NCI-H1417 treated with DMSO at 0.1 percent for 48 hours (cell line): ENCODE measurements at places on chromosomes 7 and 10.

- DNase-seq: no peak
These were observed 80.6 kb downstream of the ORC5 start for GRCh38 chr7:104127204-104127603.

- no peak for DNase-seq
These were observed 21.6 kb downstream of the SCART1 start for GRCh38 chr10:133475425-133475734.

DNA sequence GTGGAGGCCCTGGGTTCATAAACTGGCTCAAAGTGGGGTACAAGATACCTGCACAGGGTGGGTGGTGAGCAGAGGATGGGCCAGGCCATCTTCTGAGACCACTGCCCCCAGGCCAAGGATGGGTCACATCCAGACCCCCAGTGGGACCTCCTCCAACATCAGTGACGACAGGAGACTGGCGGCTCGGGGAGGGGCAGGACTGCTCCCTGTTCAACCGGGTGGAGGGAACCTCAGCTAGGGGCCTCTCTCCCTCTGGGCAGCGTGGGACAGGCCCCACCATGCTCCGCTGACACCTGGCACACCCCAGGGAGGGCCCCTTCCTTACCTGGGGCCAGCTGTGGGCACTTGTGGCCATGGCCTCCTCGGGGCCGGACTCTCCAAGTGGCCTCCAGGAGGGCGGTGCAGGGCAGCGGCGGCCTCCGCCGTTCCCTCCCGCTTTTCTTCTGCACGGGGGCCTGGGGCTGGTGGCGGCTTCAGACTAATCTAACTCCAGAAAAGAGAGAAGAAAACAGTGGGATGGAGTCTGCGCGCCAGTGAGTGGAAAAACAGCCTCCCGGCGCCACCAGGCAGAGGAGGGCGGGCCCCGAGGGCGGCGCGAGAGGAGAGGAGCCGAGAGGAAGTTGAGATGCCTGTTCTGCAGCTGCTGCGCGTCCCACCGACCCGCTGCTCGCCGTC lies at the start of gene CALHM2:
Gene CALHM2 (minus strand): TSS at position 540 of the 675 bp plus-strand sequence. CDS start 2,429 bp downstream, outside the sequence.
- no peak for DNase-seq

GRCh38 chr7:4693749-4694148 lies 11.7 kb downstream of the FOXK1 start:
- DNase-seq: no peak

- no peak for DNase-seq
These were observed 179.6 kb upstream of the GALNT17 start for GRCh38 chr7:70952311-70952710.

- DNase-seq: no peak
These were observed 87.4 kb downstream of the CCNY start for GRCh38 chr10:35423505-35424306.

DNA sequence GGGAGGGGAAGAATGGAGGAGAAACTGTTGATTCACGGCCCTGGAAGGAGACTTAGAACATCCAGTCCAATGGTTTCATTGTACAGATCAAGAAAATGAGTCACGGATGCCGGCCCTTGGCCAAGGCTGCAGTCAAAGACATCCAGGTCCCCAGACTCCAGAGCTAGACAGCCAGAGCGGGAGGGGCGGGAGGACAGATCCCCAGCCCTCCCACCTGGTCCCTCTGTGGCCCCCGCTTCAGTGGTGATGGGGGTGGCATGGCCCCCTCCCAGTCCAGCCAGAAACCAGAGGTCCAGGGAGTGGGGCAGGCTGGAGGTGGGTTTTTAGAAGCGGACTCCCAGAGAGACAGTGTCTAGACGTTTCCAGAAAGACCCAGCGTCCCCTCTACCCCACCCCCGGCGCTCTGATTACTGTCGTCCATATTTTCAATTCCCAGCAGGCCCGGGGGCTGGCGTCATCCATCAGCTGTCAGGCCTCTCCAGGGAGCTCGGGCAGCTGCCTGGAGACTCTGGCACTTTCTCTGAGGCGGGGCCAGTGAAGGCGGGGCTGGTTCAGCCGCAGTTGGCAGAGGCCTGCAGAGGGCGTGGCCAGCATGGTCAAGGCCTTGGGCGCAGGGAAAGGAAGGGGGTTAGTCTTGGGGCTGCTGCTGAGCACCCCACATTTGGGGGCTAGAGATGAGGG lies 8.0 kb upstream of the HSPB1 start:
- DNase-seq: peak; percentile 71

DNA sequence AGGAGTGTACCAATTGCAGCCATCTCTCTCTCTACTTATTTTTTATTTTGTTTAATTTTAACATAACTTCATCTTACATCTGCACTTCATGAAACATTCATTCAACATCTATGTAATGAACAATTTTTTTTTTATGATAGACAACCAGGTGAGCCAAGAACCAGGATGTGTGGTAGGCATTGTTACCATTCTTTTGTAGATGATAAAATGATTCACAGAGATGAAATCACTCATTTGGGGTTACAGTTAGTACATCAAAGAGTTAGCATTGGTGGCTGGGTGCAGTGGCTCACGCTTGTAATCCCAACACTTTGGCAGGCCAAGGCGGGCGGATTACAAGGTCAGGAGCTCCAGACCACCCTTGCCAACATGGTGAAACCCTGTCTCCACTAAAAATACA lies 127.8 kb downstream of the HDAC9 start:
- no peak for DNase-seq

GRCh38 chr7:31986878-31987518 lies 83.2 kb downstream of the PDE1C start:
- no peak for DNase-seq

DNA sequence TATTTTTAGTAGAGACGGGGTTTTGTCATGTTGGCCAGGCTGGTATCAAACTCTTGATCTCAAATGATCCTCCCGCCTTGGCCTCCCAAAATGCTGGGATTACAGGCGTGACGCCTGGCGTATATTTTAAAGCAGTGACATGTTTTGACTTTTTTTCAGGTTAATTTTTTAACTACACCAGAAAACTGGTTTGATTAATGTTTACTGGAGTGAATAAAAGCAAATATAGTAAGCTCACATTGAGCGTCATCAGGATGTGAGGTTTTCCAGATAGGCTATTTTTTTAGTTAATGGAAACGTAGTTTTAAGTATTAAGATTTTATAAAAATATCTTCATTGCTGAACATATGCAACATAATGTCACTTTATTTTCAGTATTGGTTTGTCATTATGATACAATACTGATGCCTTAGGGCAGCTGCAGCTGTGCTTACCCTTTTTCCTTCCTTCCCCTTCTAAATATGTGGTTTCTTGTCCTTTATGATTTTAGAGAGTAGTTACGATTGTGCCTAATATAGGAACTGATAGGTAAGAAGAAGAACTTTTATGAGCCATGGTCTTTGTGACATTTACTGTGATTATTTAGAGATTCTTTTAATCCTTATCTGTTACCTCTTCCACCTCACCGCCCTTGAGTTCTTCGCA lies 37.3 kb downstream of the TMEM60 start:
- no peak for DNase-seq
